ENCODE measurements at places on chromosomes 12 and 14.

DNA sequence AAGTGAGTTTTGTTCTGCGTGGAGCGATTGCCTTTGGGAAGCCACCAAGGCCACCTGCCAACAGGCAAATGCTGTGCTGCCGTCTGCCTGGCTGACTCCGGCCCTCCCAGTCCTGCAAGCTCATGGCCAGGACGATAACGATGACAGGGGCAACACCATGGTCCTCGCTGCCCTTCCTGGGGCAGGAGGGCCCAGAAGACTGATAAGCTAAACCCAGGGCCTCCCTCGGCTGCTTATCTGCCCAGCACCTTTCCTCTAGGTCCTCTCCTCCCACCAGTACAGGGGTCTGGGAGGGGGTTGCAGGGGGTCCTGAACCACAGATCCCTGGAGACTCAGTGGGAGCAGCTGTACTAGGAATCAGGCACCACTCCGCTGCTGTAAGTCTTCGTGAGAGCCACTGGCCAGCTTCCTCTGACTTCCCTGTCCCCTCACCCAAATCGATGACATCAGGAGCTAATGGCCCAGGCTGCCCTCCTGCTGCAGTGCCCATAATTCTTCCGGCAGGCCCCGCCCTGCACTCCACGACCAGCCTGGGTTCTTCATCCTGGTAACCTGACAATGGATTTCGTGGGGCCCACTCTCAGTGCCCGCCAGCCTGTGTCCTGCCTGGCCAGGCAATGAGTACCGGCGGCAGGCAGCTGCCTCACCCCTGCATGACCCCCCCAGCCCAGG lies 5.1 kb downstream of the ANKRD9 start:
- no peak overlapping the region for H3K4me3 ChIP-seq
- peaks cover 28% of the 10 kb centered on the region for H3K4me1 ChIP-seq
- no peaks in the 10 kb centered on the region for H3K27me3 ChIP-seq
- H3K27ac ChIP-seq = peak overlapping the region; percentile 61
- H3K36me3 ChIP-seq = peaks cover 8% of the 10 kb centered on the region

GRCh38 chr12:77535734-77536133 lies 295.0 kb upstream of the NAV3 start:
- H3K27ac ChIP-seq = no peak overlapping the region

GRCh38 chr12:132415327-132416120 lies 74.4 kb upstream of the FBRSL1 start:
- no peak overlapping the region for H3K27ac ChIP-seq
- no peak overlapping the region for H3K4me3 ChIP-seq
- H3K4me1 ChIP-seq = peaks cover 29% of the 10 kb centered on the region
- H3K27me3 ChIP-seq = peaks cover 33% of the 10 kb centered on the region
- no peak for DNase-seq
- H3K36me3 ChIP-seq = no peaks in the 10 kb centered on the region

DNA sequence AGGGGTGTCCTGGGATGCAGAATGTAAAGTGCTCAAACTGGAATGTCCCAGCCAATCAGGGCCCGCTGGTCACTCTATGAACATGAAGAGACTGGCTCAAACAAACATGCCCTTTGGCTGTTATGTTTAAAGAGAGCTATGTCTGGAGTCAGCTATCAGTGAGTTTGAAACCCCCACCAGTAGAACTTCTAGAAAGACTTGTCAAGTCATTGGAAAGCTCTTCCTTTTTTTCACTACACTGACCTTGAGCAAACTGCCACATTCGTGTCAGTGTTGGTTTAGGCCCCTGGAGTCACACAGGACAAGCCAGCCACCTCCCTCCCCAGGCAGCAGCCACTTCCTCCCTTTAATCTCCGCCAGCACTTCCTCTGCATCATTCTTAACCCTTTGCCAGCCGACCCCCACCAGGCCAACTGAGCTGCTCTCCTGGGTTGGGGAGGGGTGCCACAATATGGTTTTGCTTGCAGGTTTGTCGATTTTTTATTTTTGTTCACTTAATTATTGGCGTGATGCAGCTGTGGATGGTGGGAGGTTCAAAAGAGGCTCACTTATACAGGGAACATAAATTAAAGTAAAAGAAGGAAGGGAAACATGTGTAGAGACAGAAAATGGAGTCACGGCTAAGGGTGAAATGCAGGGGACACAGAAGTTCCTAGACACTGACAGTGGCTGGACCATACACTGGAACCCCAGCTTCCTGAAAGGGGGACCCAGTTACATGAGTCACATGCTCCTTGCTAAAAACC lies 25.3 kb downstream of the CMKLR1 start:
- H3K4me1 ChIP-seq = peaks cover 47% of the 10 kb centered on the region
- no peak for DNase-seq
- H3K4me3 ChIP-seq = no peak overlapping the region
- H3K27me3 ChIP-seq = peaks cover 2% of the 10 kb centered on the region
